ENCODE measurements at places on chromosomes 12 and 14.

DNA sequence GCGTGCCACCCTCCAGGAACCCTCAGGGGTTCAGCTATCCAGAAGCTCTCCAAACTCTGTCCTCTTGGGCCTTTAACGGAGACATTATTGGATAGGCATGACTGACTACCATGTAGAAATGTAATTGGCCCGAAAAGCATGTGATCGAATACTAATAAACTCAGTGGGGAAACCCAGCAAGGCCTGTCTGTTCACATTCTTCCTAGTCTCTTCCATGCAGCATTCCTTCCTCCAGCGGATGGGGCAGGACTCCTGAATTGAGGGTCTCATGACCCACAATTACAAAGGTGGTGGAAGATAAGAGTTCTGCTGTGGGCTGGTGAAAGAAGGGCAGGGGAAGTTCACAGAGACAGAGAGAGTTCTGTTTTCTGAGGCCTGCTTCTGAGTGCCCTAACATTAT, 6.5 kb upstream of the PRDM4 start:
- no peak for DNase-seq

- no peak for DNase-seq
Measured at GRCh38 chr12:108788076-108788782, 56.9 kb upstream of the CORO1C start.

- no peak for DNase-seq
Measured at GRCh38 chr14:90381011-90381786, 15.6 kb upstream of the CALM1 start.

- peak; percentile 71 for DNase-seq
Measured at GRCh38 chr14:67837011-67837624, 17.5 kb downstream of the RAD51B start.

- DNase-seq = no peak
Measured at GRCh38 chr12:126191031-126191891, 1126.0 kb downstream of the AACS start.

GRCh38 chr12:124399622-124400021, 104.7 kb downstream of the RFLNA start:
- DNase-seq = peak; percentile 15

DNA sequence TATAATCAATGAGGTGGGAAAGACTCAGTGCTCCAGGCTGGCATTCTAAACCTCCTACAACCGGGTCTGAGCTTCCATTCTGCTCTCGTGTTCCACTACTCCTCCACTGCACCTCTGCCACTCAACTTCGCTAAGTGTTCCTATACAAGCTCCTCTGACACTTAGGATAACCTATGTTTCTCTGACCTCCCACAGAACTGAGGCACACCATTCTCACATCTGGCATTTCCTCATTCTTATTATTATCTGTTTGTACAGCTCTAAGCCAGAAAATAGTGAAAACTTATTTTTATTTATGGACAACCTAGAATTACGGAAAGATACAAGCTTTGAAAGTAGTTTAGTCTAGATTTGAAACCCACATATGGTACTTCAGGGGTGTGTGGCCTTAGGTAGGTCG, 127.0 kb downstream of the MED13L start:
- no peak for DNase-seq

- DNase-seq = no peak
Measured at GRCh38 chr12:20374795-20375194, 6.5 kb downstream of the PDE3A start.

DNA sequence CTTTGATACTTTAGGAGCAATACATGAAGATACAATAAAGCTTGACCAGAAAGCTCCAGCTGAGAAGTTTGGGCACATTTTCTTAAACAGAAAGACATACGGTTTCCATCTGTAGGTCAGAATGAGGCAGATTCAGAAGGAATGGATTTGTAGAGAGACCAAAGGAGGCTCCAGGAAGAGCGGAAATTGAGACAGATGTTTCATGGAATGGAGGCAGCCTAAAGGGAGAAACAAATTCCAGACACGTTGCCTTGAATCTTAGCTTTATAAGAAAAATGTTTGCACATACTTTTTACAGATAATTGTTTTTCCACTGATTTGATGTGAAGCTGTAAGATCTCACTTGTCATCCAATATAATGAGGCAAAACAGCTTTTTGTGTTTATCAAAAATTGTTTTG, 24.8 kb downstream of the EPYC start:
- no peak for DNase-seq

- no peak for DNase-seq
Measured at GRCh38 chr12:93645702-93646101, 31.5 kb upstream of the CRADD start.

GRCh38 chr12:40689576-40689975, 2.7 kb upstream of the CNTN1 start:
- no peak for DNase-seq

GRCh38 chr12:88958946-88959345, 378.7 kb upstream of the KITLG start:
- DNase-seq = no peak

DNA sequence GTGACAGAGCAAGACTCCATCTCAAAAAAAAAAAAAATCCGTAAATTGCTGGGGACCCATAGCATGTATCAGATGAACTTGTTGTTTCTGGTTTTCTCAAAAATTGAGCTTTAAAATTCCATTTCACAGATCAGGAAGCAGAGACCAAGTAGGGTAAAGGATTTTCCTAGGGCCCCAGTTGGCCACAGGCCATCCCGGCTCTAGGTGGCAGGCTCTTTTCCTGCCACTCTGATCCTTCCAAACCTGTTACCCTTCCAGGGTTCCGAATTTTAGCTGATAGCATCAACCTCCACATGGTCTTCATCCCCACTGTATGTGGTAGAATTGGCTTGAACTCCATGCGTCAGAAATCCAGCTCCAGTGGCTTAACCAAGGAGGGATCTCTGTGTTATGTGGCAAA, 36.1 kb upstream of the BDKRB2 start:
- no peak for DNase-seq

DNA sequence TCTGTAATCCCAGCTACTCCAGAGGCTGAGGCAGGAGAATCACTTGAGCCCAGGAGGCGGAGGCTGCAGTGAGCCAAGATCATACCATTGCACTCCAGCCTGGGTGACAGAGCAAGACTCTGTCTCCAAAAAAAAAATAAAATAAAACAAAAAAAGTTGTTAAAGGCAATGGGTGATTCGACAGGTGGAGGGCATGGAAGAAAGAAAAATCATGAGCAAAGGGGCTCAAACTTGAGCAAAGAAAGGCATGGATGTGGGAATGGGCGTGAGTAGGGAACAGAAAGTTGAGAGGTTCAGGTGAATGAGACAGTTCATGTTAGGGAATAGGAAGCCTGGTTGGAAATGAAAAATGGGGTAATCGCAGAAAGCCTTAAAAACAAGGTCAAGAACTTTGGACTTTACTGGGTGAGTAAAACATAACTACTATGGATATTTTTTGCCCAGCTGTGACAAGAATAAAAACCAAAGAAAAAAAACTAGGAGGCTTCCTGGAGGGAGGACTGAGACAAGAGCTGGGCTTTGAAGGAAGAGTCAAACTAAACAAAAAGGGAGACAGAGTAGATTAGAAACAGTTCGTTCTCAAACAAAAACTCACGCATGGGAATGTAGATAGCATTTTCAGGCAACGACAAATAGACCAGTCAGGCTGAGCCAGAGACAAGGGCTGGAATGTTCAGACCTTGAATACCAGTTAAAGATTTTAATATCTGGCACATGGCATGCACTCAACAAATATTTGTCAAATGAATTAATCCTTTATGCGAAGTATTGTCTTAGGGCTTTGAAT, 18.8 kb downstream of the PYM1 start:
- no peak for DNase-seq

DNA sequence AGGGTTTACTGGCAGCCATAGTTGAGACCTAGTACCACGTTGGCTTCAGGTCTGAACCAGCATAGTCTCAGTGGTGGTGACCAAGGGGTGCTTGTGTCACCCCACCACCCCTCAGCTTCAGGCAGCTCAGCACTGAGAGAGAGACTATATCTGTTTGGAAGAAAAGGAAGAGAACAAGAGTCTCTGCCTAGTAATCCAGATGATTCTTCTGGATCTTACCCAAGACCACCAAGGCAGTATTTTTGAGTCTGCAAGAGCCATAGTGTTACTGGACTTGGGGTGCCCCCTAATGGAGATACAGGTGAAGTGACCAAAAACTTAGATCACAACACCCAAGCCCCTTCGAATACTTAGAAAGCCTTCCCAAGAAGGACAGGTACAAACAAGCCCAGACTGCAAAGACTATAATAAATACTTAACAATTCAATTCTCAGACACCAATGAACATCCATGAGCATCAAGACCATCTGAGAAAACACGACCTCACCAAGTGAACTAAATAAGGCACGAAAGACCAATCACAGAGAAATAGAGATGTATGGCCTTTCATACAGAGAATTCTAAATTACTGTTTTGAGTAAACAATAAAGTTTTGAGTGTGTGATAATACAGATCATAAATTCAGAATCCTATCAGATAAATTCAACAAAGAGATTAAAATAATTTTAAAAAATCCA, 107.0 kb downstream of the HELB start:
- DNase-seq = no peak

- no peak for DNase-seq
Measured at GRCh38 chr12:130987151-130987931, 33.6 kb downstream of the ADGRD1 start.

DNA sequence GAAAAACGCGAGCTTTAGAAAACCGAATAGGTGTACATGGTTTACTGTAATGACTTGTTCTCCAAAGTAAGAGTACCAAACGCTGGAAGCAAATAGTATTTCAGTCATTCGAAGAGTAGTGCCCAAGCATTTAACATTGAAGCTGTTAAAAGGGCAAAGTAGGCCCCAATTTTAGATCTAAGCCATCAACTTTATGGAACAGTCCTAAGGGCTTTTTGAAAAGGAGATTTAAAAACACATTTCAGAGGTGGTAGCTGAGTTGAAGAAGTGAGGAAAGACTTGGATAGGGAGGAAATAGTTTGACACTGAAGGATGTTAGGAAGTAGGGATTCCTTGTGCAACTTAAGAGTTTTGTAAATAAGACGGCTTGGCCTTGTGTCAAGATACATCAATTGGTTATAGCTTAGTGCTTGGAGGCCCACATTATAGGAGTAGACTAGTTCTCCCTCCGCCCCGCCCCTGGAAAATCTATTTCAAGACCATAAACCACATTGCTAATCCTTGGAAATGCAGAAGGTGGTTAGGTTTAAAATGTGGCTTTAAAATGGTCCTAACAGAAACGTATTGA, 783 bp upstream of the TUBA1B start:
- no peak for DNase-seq

- peak; percentile 41 for DNase-seq
Measured at GRCh38 chr12:107515446-107515958, 170.1 kb upstream of the PWP1 start.

GRCh38 chr14:23160924-23161522, 22.4 kb downstream of the SLC7A8 start:
- DNase-seq = no peak

DNA sequence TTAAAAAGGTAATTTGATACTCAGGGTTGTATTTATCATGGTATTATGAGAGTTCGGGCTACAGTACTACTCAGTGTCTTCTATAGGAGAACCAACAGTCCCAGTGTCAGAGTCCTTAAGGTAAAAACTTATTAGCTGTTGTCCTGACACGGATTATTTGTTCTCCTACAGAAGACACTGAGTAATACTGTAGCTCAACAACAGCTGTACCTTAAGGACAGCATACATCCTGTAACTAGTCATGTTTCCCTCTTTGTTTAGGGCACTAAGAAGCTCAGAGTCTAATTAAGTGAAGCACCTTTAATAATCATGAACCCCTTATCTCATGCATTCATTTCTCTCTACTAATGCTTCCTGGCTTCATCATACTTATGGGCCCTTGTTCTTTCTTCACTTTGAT, 33.9 kb downstream of the ARF6 start:
- DNase-seq = no peak

- no peak for DNase-seq
Measured at GRCh38 chr12:44488180-44488579, 387.9 kb downstream of the NELL2 start.

DNA sequence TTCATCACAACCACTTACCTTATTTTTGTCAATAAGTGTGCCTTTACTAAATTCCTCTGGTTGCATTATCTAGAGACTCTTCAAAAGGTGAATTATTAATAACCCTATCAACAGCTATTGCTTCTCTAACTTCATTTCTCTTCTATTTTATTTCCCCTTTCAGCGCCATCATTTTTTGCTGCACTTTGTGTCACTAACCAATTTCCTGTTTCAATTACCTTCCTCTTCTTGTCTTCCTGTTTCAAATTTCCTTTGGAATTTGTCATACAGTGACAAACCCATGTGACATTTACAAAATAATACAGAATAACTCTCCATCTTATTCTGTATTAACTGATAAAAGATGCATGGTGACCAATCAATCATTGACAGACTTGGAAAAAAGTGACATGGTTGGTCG, 12.2 kb upstream of the CLEC2A start:
- DNase-seq = no peak

DNA sequence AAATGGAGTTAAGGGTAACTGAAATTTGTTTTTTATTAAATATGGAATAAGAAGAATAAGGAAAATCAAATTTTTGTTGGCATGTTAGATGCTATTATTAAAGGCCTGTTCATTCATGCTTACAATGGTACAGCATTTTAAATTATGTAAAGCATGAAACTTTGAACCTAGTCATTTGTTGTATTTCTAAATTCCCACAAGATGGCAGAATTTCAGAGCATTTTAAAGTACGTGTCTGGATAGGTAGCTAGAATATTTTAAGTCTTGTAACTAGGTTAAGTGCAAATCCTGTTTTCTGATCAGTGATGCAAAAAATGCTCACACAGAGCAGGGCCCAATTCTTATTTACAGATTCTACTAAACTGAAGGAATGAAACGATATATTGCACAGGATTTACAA, 585.6 kb upstream of the MIS18BP1 start:
- DNase-seq = no peak

DNA sequence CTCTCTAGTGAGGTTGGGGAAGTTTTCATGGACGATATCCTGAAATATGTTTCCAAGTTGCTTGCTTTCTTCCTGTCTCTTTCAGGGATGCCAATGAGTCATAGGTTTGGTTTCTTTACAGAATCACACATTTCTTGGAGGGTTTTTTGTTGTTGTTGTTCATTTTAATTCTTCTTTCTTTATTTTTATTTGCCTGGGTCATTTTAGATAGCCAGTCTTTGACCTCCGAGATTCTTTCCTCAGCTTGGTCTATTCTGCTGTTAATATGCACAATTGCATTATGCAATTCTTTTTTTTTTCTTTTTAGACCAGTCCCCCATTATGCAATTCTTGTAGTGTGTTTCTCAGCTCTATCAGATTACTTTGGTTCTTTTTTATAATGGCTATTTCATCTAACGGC, 338.9 kb downstream of the AEBP2 start:
- DNase-seq = no peak
